M059J (cell line): ENCODE measurements at places on chromosomes 2 and 18. TPM values are rescaled to one million over a fixed set of nuclear protein-coding genes. Genes with fewer than 3 reads are reported as not detected.

The CREG2 gene
- 0.15 and 0.86 TPM in 2 replicates for total RNA-seq

The ABCG8 gene
- total RNA-seq, result not detected in 2 replicates

The SLC25A52 gene
- not detected in 2 replicates for total RNA-seq

The TSPYL6 gene
- total RNA-seq, result not detected in 2 replicates

The ADRA2B gene
- not detected in 2 replicates for total RNA-seq

The ARL5A gene
- total RNA-seq, result 21.1 and 60.4 TPM in 2 replicates

The KCNIP3 gene
- 3.3 and 5.8 TPM in 2 replicates for total RNA-seq

The FAM237A gene
- not detected in 2 replicates for total RNA-seq

The RFX8 gene
- total RNA-seq, result not detected in 2 replicates

The AMER3 gene
- total RNA-seq, result not detected in 2 replicates

The GALR1 gene
- total RNA-seq, result not detected in 2 replicates

The IL36RN gene
- 0.02 TPM in 1 of 2 replicates, not detected in the other for total RNA-seq

The EML6 gene
- 1.6 and 1.7 TPM in 2 replicates for total RNA-seq

The LIPG gene
- total RNA-seq, result 37.9 and 66.5 TPM in 2 replicates

The PTMA gene
- 1,301 and 1,473 TPM in 2 replicates for total RNA-seq

The STEAP3 gene
- total RNA-seq, result 9.8 and 13.9 TPM in 2 replicates

The CYP1B1 gene
- 8.3 and 13.1 TPM in 2 replicates for total RNA-seq

The TDRD15 gene
- not detected in 2 replicates for total RNA-seq

The SFT2D3 gene
- 5.3 and 5.6 TPM in 2 replicates for total RNA-seq

The DDX1 gene
- total RNA-seq, result 56.4 and 89.4 TPM in 2 replicates
